ENCODE measurements at places on chromosomes 2 and 18. TPM values are rescaled to one million over a fixed set of nuclear protein-coding genes. Genes with fewer than 3 reads are reported as not detected.

GRCh38 chr2:72548081-72548764 is 277.6 kb downstream of the EXOC6B start:
- no peak overlapping the region for H3K4me3 ChIP-seq
- no peak for DNase-seq
- no peaks in the 10 kb centered on the region for H3K27me3 ChIP-seq

- H3K4me1 ChIP-seq = no peaks in the 10 kb centered on the region
- H3K4me3 ChIP-seq = no peak overlapping the region
- no peak overlapping the region for H3K27ac ChIP-seq
- no peaks in the 10 kb centered on the region for H3K27me3 ChIP-seq
- no peaks in the 10 kb centered on the region for H3K36me3 ChIP-seq
Measured at GRCh38 chr2:46818141-46818621, 97.4 kb downstream of the MCFD2 start.

GRCh38 chr2:27561060-27561459 is 21.8 kb upstream of the ZNF512 start:
- H3K27ac ChIP-seq = no peak overlapping the region
- H3K4me1 ChIP-seq = no peaks in the 10 kb centered on the region
- no peak for DNase-seq
- no peak overlapping the region for H3K4me3 ChIP-seq

NETO1 gene
- total RNA-seq = 5.9 TPM

IL36B gene
- not detected for total RNA-seq

DNA sequence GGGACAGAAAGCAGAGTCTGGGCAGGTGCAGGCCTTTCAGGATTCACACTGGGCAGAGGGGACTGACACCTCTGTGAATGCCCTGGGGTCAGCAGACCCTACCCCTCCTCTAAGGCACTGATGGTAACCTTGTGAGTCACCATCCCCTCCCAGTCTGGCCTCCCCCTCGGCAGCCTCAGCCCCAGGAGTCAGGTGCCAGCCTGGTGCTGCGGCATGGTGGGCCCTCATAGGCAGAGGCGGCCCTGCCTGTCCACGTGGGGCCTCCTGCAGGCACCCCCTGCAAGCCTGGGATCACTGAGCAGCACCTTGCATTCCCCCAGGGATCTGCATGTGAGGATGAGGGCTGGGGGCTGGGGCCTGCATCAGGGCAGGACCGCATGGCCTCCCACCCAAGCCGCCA is 4.8 kb upstream of the GPR17 start:
- no peak for DNase-seq
- H3K27ac ChIP-seq = no peak overlapping the region
- no peak overlapping the region for H3K4me3 ChIP-seq
- no peaks in the 10 kb centered on the region for H3K4me1 ChIP-seq
- no peaks in the 10 kb centered on the region for H3K27me3 ChIP-seq

- DNase-seq = peak; percentile 50
- no peaks in the 10 kb centered on the region for H3K36me3 ChIP-seq
- no peak overlapping the region for H3K27ac ChIP-seq
- no peaks in the 10 kb centered on the region for H3K4me1 ChIP-seq
- peak overlapping the region; percentile 39 for H3K4me3 ChIP-seq
Measured at GRCh38 chr2:45008296-45009129, 739 bp downstream of the SIX2 start.

- H3K4me3 ChIP-seq = peak overlapping the region; percentile 28
- no peak overlapping the region for H3K27ac ChIP-seq
- no peaks in the 10 kb centered on the region for H3K36me3 ChIP-seq
- H3K4me1 ChIP-seq = peaks cover 6% of the 10 kb centered on the region
- no peaks in the 10 kb centered on the region for H3K27me3 ChIP-seq
Measured at GRCh38 chr18:3441290-3441689, 8.7 kb upstream of the TGIF1 start.

INHBB gene
- 0.13 TPM for total RNA-seq

- H3K4me3 ChIP-seq = no peak overlapping the region
- no peak overlapping the region for H3K27ac ChIP-seq
- DNase-seq = no peak
Measured at GRCh38 chr2:207987025-207987716, 38.2 kb downstream of the PLEKHM3 start.

DNA sequence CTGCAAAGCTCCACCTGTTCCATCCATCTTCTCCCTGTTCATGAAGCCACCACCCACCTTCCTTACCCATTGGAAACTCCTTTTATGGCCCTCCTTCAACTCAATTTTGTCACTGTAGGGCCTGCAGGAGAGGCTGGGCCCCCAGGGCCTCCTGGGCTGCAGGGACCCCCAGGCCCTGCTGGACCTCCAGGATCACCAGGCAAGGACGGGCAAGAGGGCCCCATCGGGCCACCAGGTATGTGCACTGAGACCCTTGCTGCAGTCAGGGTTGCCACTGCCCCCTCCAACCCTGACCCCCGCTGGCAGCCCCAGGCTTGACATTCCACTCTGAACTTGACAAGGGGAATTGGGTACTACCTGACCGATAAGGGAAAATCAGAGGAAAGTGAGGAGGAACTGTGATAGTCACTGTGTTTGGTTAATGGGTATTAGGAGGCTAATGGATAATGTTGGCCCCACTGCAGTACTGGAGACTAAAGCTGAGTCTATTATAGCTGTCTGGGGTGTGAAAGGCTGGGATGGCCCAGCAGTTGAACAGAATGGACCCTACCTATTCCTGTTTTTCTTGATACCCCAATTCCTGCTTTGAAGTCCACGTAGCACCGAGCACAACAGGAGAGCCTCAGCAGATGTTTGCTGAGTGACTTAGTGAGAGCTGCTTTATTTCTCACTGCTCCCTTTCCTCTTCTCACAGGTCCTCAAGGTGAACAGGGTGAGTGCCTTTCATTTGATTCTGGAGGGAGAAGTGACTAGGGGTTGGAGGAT is 2.1 kb upstream of the KHK start:
- no peaks in the 10 kb centered on the region for H3K36me3 ChIP-seq
- H3K4me1 ChIP-seq = no peaks in the 10 kb centered on the region
- no peaks in the 10 kb centered on the region for H3K27me3 ChIP-seq
- H3K4me3 ChIP-seq = no peak overlapping the region
- no peak overlapping the region for H3K27ac ChIP-seq

TBR1 gene
- total RNA-seq = not detected

PSMG2 gene
- total RNA-seq = 71.9 TPM

IL36RN gene
- total RNA-seq = not detected

GRCh38 chr18:22609642-22610041 is 191.9 kb upstream of the CTAGE1 start:
- no peak overlapping the region for H3K27ac ChIP-seq
- DNase-seq = no peak
- H3K4me1 ChIP-seq = no peaks in the 10 kb centered on the region
- H3K4me3 ChIP-seq = no peak overlapping the region
- H3K27me3 ChIP-seq = no peaks in the 10 kb centered on the region

ZBTB7C gene
- total RNA-seq = 0.39 TPM

GRCh38 chr2:227207573-227207972 is 43.1 kb downstream of the COL4A3 start:
- peak; percentile 36 for DNase-seq
- no peaks in the 10 kb centered on the region for H3K36me3 ChIP-seq
- H3K4me3 ChIP-seq = no peak overlapping the region
- no peak overlapping the region for H3K27ac ChIP-seq

GRCh38 chr2:23533338-23533695 is 148.3 kb downstream of the KLHL29 start:
- peaks cover 8% of the 10 kb centered on the region for H3K4me1 ChIP-seq
- H3K36me3 ChIP-seq = no peaks in the 10 kb centered on the region
- H3K27ac ChIP-seq = no peak overlapping the region
- H3K4me3 ChIP-seq = no peak overlapping the region
- no peaks in the 10 kb centered on the region for H3K27me3 ChIP-seq

DNA sequence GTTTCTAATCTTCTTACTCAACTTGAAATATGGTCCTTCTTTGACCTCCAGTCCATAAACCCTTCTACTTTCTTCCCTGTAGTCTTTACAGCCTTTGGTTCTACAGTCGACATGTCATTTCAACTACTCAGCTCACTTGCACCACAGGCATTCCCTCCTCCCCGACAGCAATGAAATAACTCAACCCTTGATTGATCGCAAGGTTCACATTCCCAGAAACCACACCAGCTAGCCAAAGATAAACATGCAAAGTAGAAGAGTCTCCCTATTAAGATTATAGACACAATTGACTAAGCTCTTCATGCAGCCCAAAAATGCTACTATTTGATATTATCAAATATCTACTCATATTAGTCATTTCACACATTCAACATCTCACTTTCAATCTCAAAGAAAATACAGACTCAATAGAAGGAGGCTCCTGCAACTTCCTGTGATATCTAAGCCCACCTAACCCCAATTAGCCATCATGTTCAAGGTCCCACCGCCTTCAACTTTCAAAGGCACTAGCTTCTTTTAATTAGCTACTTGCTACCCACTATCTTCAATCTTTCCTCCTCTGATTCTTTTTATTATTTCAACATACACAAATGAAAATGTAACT is 50.8 kb downstream of the RTTN start:
- peaks cover 7% of the 10 kb centered on the region for H3K36me3 ChIP-seq
- no peak overlapping the region for H3K27ac ChIP-seq
- no peaks in the 10 kb centered on the region for H3K27me3 ChIP-seq

DNA sequence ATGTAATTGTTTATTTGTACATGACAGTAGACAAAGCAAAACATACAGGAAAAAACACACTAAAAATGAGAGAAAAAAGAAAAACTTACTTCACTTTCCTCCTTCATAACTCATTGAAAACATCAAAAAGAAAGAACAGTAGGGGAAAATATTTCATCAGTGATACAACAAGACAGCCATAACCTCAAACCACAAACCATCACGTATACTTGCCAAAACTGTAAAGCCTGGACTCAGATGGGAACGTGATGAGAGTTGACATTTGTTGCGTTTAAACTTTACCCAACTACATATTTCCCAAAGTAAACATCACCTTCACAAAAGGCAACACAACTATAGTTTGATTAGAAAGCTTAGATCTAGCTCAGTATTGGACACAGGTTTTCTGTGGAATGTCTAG is 278.2 kb upstream of the COL3A1 start:
- DNase-seq = no peak
- H3K27ac ChIP-seq = no peak overlapping the region
- H3K36me3 ChIP-seq = no peaks in the 10 kb centered on the region
- no peaks in the 10 kb centered on the region for H3K27me3 ChIP-seq
- H3K4me1 ChIP-seq = peaks cover 4% of the 10 kb centered on the region

- no peaks in the 10 kb centered on the region for H3K27me3 ChIP-seq
- peaks cover 27% of the 10 kb centered on the region for H3K36me3 ChIP-seq
- no peak overlapping the region for H3K4me3 ChIP-seq
- H3K4me1 ChIP-seq = peaks cover 13% of the 10 kb centered on the region
Measured at GRCh38 chr2:24021122-24021998, 11.5 kb downstream of the MFSD2B start.

DNA sequence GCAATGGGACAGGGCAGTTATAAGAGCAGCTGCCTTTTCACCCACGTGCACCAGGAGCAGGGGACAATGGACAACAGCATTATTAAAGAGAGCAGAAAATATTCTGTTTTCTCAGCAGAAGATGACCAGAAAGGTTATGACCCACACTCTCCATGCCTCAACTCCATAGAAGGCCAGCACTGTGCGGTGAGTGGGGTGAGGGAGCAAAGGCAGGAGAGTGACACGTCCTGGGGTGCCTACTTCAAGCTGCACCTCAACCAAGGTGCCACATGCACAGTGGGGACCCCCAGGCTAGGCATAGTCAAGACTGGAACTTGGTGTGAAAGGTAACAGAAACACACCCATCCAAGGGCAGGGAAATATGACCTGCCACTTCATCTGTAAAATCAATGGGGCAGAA is 50.4 kb downstream of the POLR1A start:
- no peak overlapping the region for H3K4me3 ChIP-seq
- H3K27me3 ChIP-seq = no peaks in the 10 kb centered on the region
- peaks cover 44% of the 10 kb centered on the region for H3K36me3 ChIP-seq
- DNase-seq = no peak
- H3K27ac ChIP-seq = no peak overlapping the region

SCLY gene
- 53.4 TPM for total RNA-seq

GRCh38 chr2:180258579-180258978 is 251.5 kb upstream of the CWC22 start:
- no peaks in the 10 kb centered on the region for H3K36me3 ChIP-seq
- H3K4me1 ChIP-seq = no peaks in the 10 kb centered on the region
- H3K4me3 ChIP-seq = no peak overlapping the region
- DNase-seq = no peak

CNRIP1 gene
- 0.70 TPM for total RNA-seq

KCNG2 gene
- total RNA-seq = 0.15 TPM

ME2 gene
- total RNA-seq = 46.4 TPM

- H3K27ac ChIP-seq = no peak overlapping the region
- H3K4me3 ChIP-seq = peak overlapping the region; percentile 80
- peaks cover 2% of the 10 kb centered on the region for H3K27me3 ChIP-seq
- peak; percentile 67 for DNase-seq
- H3K4me1 ChIP-seq = no peaks in the 10 kb centered on the region
Measured at GRCh38 chr2:196592331-196592910, 47.1 kb upstream of the CCDC150 start.

GRCh38 chr2:158894078-158894477 is 74.4 kb upstream of the TANC1 start:
- no peak overlapping the region for H3K4me3 ChIP-seq
- no peaks in the 10 kb centered on the region for H3K27me3 ChIP-seq
- H3K27ac ChIP-seq = no peak overlapping the region
- H3K4me1 ChIP-seq = no peaks in the 10 kb centered on the region

DNA sequence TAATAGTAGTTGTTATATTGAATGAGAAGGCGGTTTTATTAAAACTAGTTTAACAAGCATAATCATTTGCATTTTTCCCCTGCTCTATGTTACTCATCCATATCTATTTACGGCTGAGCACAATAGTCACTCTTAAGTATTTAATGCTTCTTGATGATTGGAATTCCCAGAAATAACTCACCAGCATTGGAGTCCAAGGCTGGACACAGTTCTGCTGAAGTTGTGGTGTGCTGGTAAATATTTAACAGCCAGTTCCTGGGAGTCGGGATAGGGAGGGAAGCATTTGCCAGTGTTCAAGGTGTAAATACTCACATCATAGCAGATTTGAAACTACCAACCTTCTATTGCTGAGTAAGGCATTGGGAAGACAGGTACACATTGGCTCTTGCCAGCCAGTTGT is 315.1 kb downstream of the MTX2 start:
- no peak for DNase-seq
- H3K4me3 ChIP-seq = no peak overlapping the region
- H3K4me1 ChIP-seq = no peaks in the 10 kb centered on the region
- H3K27me3 ChIP-seq = no peaks in the 10 kb centered on the region
- H3K36me3 ChIP-seq = no peaks in the 10 kb centered on the region
- no peak overlapping the region for H3K27ac ChIP-seq

OTOS gene
- total RNA-seq = not detected

DNA sequence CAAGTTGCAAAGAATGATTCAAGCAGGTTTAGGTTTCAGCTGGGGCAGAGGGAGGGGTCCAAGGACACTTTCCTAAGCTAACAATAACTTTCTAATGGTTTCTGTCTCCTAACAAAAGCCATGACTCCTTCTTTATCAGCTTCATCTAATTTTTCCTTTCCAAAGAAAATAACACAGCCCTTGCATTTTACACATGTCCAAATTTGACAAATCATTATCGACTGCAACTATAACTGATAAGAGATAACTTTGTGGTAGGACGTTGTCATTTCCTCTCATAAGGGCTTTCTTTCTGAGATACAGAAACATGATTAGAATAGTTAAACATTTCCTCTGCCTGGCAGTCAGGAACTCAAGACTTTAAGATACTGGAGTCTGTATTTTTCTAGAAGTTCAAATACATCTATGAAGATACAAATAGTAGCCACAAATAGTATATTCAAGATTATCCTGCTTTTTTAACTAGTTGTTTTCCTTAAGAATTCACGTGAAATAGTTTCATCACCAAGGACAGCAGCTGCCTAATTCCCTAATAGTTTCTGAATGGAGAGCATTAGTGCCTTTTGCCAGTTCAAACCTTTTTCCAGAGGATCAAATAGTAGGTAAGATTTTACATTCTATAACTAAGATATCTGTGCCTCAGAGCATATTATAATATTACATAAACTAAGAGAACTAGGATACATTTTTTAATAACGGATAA is 263.2 kb downstream of the EXOC6B start:
- no peaks in the 10 kb centered on the region for H3K4me1 ChIP-seq
- H3K4me3 ChIP-seq = no peak overlapping the region
- DNase-seq = no peak
- no peaks in the 10 kb centered on the region for H3K27me3 ChIP-seq
- H3K27ac ChIP-seq = no peak overlapping the region
